Activated naive CD4-positive, alpha-beta T cell treated with Interleukin-2 at 50 U/mL for 16 hours (primary cell): ENCODE measurements at places on chromosomes 6 and 20.
A peak's percentile ranks its signal among the peaks of the same experiment; 100 is the strongest.

DNA sequence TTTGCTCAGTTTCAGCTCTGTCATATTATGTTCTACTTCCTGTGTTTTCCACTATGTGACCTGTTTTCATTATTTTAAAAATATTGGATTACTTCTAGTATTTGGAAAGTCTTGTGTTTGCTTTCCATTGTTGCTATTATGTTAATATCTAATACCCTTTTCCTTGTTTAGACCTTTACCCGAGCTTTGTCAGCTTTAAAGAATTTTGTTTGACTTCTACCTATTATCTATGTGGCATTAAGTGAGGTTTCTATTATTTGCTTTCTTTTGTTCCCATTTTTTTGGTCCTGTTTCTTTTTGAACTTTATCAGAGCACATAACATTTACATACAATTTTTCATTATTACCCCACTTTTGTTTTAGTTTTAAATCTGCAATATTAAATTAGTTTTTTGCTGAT lies 202.7 kb downstream of the MANEA start:
- no peak for DNase-seq

DNA sequence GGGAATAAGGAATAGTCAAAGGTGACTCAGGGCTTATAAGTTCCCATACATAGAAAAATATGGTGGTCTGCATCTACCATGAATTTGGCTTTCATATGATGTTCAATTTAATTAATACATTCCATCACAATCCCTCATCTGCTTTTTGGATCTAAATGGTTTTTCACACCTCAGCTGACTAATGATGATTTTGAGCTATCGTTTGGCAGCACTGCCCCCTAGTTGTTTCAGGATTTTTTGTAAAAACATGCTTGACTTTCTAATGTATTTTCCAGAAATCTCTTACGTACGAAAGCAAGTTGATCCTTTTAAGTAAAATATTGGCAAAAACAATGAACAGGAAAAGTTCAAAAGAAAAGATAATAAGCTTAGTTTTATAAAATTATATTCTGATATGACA lies 408.6 kb upstream of the ADGRB3 start:
- no peak for DNase-seq

GRCh38 chr6:24419526-24419925 lies 16.8 kb downstream of the MRS2 start:
- DNase-seq, result no peak

GRCh38 chr20:39986173-39986904 lies 702.7 kb downstream of the MAFB start:
- no peak for DNase-seq

DNA sequence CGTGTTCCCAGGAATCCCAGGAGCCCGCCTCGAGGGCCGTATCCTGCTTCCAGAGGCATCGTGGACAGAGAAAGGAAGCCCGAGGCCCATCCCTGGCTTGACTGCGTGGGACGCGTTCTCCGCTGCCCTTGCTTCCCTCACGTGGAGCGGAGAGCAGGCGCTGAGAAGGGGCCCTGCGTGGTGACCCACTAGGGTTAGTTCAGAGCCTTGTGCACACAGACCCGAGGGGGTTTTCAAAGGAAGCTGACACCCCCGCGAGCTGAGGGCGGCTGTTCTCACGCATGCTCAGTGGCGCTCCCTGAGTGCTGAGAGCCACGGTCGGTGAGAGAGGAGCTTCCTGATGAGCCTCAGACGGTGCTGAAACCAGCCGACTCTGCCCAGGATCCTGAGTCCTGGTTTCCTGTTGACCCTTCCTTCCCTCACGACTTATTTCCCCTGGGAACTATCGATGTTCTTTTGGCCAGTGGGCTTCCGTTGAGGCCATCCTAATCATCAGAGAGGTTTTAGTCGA lies 28.9 kb upstream of the CCR6 start:
- DNase-seq, result peak; percentile 85

- no peak for DNase-seq
These were observed 121.8 kb upstream of the FOXO3 start for GRCh38 chr6:108438918-108439317.

GRCh38 chr20:48360342-48360975 lies 467.3 kb downstream of the PREX1 start:
- no peak for DNase-seq

DNA sequence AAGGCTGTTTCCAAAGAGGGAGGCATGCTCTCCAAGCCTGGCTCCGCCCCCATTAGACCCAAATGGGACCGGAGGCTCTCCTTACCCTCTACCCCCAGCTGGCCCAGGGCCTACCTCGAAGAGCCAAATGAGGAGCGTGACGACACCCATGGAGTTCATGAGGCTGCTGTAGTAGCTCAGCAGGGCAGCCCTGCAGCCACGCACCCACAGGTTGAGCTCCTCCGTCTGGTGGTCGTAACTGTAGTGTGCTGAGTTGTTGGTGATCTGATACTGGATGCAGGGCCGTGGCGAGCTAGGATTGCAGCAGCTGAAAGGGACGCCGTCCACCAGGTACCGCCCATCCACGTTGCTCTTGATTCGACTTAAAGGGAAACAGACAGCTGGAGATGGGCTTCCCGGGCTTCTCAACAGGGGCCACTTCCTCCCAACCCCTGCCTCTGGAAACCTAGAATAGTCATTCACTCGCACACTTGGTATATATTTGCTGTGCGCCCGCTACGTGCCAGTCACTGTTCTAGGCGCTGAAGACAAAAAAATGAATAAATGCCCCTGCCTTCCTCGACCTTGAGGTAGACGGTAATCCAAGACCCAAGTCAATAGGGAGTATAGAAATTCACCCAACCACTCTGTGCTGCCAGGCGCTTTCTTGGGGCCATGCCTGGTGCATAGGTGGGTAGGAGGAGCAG lies 18.0 kb downstream of the PRPH2 start:
- no peak for DNase-seq

DNA sequence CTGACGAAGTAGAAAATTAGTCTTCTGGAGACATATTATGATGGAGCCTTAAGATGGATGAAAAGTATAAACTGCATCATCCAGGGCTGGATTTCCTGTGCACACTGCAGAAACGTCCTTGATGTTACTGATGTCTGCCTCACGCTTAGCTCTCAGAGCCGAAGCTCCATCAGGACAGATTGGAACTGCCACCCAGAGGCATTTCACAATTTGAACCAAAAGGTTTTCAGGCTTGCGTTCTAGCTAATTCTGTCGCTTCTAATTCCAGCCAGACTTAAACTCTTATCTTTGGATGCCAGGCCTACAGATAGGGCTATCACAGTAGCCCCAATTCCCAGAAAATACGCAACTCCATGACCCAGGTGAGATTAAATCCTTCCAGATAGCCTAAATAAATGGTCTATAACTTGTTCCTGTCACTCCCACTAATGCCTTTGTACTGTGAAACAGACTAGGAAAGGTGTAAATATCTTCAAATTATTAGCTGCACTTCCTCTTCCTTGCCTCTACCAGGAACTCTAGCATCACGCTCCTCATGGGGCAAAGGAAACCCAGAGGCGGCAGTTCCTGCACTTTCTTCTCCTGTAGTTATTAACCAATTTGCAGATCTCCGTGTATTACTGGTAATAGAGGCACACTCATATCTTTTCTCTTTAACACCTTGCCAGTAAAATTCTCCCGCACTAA lies 634.6 kb downstream of the PRKN start:
- no peak for DNase-seq

DNA sequence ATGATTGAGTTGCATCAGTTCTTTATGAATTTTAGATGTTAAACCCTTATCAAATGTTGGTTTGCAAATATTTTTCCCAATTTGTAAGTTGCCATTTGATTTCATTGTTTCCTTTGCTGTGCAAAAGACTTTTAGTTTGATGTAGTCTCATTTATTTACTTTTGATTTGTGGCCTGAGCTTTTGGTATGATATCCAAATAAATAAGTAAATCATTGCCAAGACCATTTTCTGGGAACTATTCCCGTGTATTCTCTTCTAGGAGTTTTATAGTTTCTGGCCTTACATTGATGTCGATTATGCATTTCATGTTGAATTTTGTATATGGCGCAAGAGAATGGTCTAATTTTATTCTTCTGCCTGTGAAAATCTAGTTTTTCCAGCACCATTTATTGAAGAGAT lies 13.4 kb downstream of the AIG1 start:
- no peak for DNase-seq

GRCh38 chr6:53956068-53956711 lies 155.1 kb upstream of the MLIP start:
- DNase-seq, result no peak

DNA sequence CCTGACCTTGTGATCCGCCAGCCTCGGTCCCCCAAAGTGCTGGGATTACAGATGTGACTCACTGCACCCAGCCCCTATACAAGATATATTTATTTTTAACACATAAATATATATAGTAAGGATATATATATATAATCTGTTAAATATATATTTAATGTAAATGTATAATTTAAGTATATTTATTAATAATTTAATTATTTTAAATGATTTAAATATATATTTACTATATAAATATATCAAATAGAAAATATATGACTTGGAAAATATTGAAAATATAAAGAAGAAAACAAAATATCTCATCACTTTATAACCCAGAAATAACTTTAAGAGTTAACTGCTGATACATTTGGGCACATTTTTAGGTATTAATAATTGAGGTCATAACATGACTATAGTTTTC lies 324.7 kb downstream of the SYNE1 start:
- DNase-seq, result no peak
